ENCODE measurements at places on chromosomes 4 and X.

- DNase-seq, result no peak
These were observed 27.4 kb upstream of the CAMK2D start for GRCh38 chr4:113788888-113789287.

GRCh38 chr4:106165351-106166010 lies 150.5 kb downstream of the TBCK start:
- DNase-seq, result no peak

- DNase-seq, result no peak
These were observed 12.1 kb upstream of the ARAP2 start for GRCh38 chr4:36256398-36256891.

- no peak for DNase-seq
These were observed 54.3 kb downstream of the IGFBP7 start for GRCh38 chr4:57055886-57056285.

All from stimulated activated CD4-positive, alpha-beta T cell treated with anti-CD3 and anti-CD28 coated beads, Interleukin-1b, Interleukin-23, amount 100 ng/mL, for 1 hour (primary cell).